Lung (tissue), 17 donors: ENCODE measurements at places on chromosomes 7 and 10. TPM values are rescaled to one million over a fixed set of nuclear protein-coding genes. Genes with fewer than 3 reads are reported as not detected.

The ASZ1 gene
- polyA plus RNA-seq: 0.16 TPM

The TCERG1L gene
- polyA plus RNA-seq: 0.02 TPM

The TRPV5 gene
- not detected for polyA plus RNA-seq

The ADRA2A gene
- 0.63 TPM for polyA plus RNA-seq
